ENCODE measurements at places on chromosomes 16 and 17.
A peak's percentile ranks its signal among the peaks of the same experiment; 100 is the strongest.

- DNase-seq, result no peak
Observed at GRCh38 chr17:80219013-80219762, 945 bp downstream of the SGSH start.

- DNase-seq, result no peak
Observed at GRCh38 chr16:50884066-50884860, 142.4 kb downstream of the CYLD start.

GRCh38 chr16:59567496-59567895 lies 833.4 kb upstream of the GOT2 start:
- DNase-seq, result no peak

DNA sequence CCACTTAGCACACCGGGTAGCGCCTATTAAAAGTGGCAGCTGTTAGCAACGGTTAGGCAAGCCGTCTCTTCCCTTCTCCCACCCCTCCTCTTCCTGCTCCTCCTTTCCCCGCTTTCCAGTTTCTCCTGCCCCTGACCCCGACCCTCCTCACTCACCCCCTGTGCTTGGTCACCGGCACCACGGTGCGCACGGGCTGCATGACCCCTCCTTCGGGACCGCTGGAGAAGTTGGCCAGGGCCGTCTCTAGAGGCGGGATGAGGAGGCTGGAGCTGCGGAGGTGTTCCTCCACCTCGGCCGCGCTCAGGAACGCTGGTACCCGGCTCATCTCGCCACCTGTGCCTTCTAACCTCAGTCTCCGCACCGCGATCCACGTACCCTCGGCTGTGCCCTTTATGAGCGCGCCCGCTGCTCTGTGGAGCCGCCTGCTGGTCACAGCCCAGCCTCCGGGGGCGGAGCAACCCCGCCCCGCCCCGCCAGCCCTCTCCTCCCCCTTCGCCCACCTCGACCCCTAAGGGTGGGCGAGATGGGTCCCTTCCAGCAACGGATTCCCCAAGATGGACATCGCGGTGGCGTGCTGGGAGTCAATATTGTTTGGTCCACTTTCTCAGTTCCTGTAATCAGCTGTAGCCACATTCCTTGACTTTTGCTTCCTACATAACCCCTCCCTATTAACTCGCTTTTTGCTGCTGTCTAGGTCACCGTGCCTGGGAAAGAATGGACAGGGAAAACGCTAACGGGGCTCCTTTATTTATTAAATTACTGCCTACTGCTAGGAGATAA lies at the start of gene CRYM:
Gene CRYM (minus strand): TSS at position 364 of the 780 bp plus-strand sequence. CDS start 39 bp downstream, at position 325.
- peak; percentile 60 for DNase-seq

GRCh38 chr16:2102471-2102870 lies 33.2 kb downstream of the PKD1 start:
- DNase-seq, result no peak
